ENCODE measurements at places on chromosomes 7 and 10.

GRCh38 chr10:105243381-105243780 lies 602.3 kb downstream of the SORCS3 start:
- no peak for DNase-seq

- no peak for DNase-seq
Observed at GRCh38 chr7:81414411-81414810, 355.4 kb downstream of the HGF start.

DNA sequence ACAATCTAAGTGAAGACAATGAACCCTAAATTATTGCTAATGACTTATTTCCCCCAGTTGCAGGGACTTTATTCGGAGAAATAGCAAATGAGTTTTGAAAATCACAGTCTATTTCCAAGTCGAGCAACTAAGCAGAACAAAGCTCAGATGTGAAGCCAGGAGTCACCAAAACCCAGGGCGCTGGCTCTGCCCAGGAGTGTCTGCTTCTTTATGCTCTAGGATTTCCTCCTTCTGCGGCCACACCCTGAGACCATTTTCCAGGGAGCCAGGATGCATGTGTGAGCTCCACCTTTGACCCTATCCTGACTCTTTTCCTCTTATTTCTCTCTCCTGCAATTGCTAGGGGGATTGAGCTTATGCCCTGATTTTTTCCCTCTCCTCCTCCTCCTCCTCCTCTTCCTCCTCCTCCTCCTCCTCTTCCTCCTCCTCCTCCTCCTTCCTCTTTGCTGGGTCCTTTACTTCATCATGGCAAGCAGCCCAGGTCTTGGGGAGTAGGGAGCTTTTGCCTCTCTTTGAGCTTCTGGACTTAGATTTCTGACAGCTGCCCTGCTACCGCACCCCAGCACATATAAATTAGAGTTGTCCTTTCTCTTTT lies 234.4 kb downstream of the ARL4A start:
- no peak for DNase-seq

DNA sequence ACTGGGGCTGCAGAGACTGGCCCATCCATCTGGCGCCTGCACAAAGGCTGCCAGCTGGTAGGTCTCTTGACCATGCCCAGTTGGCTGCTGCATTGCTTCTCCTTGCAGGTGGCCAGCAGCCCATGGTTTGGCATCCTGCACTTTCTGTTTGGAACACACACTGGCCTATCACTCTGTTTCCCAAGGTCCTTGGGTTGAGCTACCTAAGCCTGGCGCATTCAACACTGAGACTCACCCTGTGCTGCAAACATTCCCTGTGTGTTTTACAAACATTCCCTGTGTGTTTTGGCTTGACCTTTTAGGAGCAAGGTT lies 55.5 kb downstream of the TACR2 start:
- no peak for DNase-seq

DNA sequence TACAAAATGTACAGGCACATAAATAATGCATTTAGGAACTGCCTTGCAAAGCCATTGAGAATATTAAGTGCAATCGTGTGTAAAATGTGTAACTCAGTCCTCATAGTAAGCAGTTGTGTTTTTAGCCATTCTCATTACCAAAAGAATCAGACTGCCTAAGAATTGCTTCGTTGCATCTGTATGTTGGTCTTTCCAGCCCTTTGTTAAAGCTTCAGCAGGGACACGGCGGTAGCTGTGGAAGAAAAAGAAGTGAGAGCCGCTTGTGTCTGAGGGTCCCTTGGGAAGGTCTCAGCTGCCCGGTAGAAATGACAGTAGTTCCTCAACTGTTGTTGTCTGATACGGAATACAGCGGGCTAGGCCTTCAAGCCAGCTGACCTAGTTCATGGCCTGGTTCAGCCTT lies 22.8 kb upstream of the ACSL5 start:
- no peak for DNase-seq

DNA sequence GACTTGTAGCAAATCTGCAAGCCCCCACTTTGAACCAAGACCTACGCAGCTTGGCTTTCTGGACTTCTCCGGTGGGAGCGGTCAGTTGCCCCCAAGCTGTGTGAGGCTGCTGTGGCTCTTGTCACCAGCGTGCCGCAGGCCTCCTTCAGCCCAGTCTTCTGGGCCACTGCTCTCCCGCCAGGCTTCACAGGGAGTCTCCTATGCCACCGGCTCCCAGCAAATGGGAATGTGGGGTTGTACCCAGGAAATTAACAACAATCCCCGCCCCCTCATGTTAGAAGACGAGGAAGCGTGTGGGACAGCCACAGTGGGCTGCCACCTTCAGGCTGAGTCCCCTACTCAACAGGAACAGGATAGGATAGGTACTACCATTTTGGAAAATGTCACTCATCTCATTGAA lies 4.2 kb downstream of the WDR86 start:
- no peak for DNase-seq

DNA sequence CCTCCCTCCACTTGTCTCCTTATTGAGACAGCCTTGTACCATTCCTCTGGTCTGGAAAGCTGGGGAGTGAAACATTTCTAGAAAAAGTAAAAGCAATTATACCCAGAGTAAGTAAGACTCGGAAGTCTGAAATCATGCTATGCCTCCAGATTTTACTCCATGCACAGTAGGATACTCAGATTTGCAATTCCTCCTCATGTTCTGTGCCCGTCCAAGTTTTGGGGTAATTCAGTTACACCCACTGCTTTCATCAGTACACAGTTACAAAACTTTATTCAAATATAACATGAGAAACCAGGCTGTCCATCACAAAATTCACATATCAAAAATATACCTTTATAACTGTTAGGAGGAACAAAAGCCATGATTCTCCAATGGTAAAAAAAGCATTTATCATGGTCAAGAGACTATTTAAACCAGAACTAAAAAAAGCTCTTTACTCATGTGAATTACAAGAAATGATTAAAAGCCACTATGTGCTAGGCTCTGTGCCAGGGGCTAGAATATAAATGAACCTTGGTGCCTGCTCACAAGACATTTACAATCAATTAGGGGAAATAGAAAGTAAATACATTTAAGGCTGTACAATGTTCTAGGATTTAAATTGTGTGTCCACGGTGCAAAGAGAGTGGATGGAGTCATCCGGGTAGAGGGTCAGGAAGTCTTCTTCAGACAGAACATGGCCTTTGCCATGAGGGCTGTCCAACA lies 320.2 kb downstream of the ELMO1 start:
- DNase-seq: no peak

DNA sequence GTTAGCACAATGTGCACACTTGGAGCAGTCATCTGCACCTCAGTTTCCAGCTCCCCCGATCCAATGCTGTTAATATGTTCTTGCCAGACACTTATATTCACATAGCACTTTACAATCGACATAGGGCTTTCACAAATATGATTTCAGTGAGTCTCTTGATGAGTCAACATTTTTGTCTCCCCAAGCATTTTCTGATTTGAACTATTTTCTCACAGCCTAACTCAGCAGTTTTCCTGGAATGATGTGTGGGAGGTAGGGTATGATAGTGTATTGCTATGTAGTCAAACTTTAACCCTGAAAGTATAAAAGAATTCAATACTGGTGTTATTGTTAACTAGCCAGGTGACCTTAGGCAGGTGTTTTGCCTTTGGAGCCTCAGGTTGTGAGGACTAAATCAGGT lies 82.5 kb upstream of the LRGUK start:
- no peak for DNase-seq

GRCh38 chr7:101817471-101818286 lies at the start of gene CUX1:
Gene CUX1 (plus strand): TSS chr7:101817626. CDS start chr7:101817640, 14 bp downstream.
- no peak for DNase-seq

DNA sequence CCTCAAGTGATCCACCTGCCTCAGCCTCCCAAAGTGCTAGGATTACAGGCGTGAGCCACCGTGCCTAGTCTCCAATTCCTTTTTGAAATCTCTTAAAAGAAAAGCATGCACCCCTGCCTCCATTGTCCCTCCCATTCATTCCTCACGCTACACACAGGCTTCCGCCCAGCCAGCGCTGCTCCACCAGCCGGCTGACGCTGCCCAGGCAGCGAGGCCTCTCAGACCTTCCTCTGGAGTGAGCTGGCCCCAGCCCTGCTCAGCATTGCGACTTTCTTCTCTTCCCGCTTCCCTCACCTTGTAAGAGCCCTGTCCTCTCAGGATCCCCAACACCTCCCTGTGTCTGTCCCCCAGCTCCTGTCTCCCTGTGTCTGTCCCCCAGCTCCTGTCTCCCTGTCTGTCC lies 23.6 kb downstream of the RGS10 start:
- no peak for DNase-seq

- DNase-seq: peak; percentile 8
Observed at GRCh38 chr10:25113191-25114035, 61.4 kb upstream of the GPR158 start.

GRCh38 chr10:69842882-69843281 lies 41.2 kb downstream of the COL13A1 start:
- no peak for DNase-seq

GRCh38 chr10:49550563-49550962 lies 11.6 kb upstream of the ERCC6 start:
- no peak for DNase-seq

DNA sequence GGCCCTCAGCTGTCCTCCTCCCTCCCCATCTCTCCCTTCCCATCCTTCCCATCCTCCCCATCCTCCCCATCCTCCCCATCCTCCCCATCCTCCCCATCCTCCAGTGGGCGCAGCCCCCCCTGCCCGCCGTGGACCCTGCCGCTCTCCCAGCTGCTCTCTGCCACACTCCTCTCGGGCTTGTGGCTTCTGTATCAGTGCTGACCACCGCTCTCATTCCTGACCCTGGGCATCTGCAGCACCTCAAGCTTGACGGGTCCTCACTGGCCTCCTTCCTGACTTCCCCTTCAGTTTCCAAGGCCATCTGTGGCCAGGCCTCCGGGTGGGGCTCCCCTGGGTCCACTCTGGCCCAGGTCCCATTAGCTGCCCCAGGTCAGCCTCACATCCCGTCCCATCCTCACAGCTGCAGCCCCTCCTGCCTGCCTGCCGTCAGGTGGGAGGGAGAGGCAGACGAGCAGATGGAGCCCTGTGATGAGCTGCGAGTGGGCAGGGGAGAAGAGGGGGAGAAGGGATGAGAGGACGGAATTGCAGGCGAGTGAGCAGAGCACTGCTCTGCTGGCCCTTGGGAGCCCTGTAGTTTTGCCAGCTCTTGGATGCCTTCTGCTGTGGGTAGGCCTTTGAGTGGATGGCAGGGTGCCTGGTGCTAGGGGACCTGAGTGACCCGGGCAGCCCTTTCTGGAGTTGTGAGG lies 35.7 kb downstream of the LHPP start:
- DNase-seq: no peak

DNA sequence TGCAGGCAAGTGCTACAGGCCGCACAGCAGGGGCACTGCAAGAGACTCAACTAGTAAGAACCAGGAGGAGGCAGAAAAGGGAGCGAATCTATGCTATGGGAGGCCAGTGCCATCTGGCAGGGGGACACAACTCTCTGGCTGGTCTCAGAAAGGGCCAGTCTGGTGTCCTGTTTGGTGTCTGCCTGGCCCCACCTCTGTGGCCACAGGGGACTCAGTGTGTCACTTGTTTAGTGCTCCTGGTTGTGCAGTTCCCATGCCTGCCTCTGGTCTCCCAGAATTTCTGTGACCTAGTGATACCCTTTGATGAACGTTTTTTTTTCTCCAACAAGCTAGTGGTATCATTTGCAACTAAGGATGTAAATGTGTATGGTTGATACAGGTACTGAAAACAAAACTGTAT lies 59.2 kb upstream of the JCAD start:
- DNase-seq: no peak

Measured in activated CD4-positive, alpha-beta T cell treated with anti-CD3 and anti-CD28 coated beads, Interleukin-2, amount 50 U/mL, for 24 hours (primary cell).